WTC11 (cell line): ENCODE measurements at places on chromosomes 12 and 14. TPM values are rescaled to one million over a fixed set of nuclear protein-coding genes. Genes with fewer than 3 reads are reported as not detected.

GRCh38 chr14:21589317-21589716 is 9.4 kb upstream of the OR10G3 start:
- no peak for DNase-seq
- H3K4me3 ChIP-seq: no peak overlapping the region
- no peak overlapping the region for H3K27ac ChIP-seq
- peaks cover 12% of the 10 kb centered on the region for H3K36me3 ChIP-seq
- no peaks in the 10 kb centered on the region for H3K4me1 ChIP-seq
- peaks cover 9% of the 10 kb centered on the region for H3K27me3 ChIP-seq

- H3K27ac ChIP-seq: no peak overlapping the region
- H3K4me1 ChIP-seq: peaks cover 16% of the 10 kb centered on the region
- DNase-seq: peak; percentile 31
- no peaks in the 10 kb centered on the region for H3K27me3 ChIP-seq
Measured at GRCh38 chr12:82910246-82910893, 223.7 kb downstream of the TMTC2 start.

GRCh38 chr12:52228366-52228765 is 4.7 kb upstream of the KRT7 start:
- H3K36me3 ChIP-seq: no peaks in the 10 kb centered on the region
- no peak overlapping the region for H3K27ac ChIP-seq
- peaks cover 38% of the 10 kb centered on the region for H3K27me3 ChIP-seq
- H3K4me1 ChIP-seq: peaks cover 22% of the 10 kb centered on the region

GRCh38 chr12:132489078-132489601 is 811 bp upstream of the FBRSL1 start:
- DNase-seq: no peak
- peaks cover 19% of the 10 kb centered on the region for H3K4me1 ChIP-seq
- peak overlapping the region; percentile 56 for H3K4me3 ChIP-seq
- H3K27me3 ChIP-seq: peaks cover 55% of the 10 kb centered on the region

- no peak overlapping the region for H3K4me3 ChIP-seq
- H3K36me3 ChIP-seq: no peaks in the 10 kb centered on the region; the same call in 1 of the 2 replicates
- H3K27ac ChIP-seq: no peak overlapping the region
- no peaks in the 10 kb centered on the region for H3K27me3 ChIP-seq
- H3K4me1 ChIP-seq: no peaks in the 10 kb centered on the region; the same call in 1 of the 2 replicates
Measured at GRCh38 chr12:46908236-46908935, 82.6 kb upstream of the SLC38A4 start.

DNA sequence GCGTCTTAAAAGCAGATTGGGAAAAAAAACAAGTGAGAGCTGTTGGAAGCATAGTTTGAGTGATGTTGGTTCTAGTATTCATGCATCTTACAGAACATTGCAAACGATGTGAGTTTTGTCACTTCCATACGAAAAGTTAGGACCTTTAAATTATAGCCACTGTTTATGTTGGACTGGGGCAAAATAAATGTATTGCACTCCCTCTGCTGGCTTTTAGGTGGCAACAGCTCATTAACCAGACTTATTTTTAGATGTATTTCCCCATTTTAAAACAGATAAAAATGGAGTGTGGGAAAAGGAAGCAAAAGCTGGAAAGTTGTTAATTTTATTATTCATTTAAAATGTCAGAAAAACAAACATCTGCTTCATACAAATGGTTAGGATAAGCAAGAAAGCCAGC is 111.9 kb downstream of the LGR5 start:
- no peaks in the 10 kb centered on the region for H3K27me3 ChIP-seq
- no peak for DNase-seq
- no peak overlapping the region for H3K4me3 ChIP-seq
- H3K27ac ChIP-seq: no peak overlapping the region

DNA sequence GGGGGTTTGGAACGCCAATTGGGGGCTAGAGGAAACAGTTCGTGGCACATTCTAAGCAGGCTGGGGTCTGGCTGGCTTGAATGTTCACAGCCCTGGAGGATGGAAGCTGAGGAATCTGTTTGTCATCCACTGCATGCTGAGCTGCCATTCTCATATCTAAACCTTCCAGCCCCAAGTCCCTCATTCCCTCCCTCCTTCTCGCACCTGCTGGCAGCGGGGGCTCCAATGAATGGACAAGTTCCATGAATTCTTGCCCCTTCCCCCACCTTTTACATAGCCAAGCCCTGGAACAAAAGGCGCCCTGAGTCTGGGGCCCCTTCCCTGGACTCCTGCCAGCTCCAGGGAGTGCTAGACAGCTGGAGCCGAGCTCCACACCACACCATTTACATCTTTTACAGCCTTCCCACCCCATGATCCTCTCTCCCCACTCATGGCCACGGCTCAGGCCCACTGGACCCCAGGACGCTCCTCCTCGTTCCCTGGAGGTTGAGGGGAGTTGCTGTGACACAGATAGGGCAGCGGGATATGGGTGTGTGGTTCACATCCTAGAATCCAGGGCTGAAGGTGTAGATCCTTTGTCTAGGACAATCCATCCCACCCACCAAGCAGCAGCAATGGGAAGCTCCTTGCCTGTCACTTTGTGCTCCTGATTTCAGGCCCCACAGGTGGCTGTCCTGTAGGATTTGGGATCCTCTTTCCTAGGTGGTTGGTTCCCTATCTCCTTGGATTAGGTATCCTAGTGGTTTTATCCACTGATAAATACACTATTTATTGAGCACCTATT is 21.7 kb upstream of the VRTN start:
- H3K36me3 ChIP-seq: no peaks in the 10 kb centered on the region
- no peaks in the 10 kb centered on the region for H3K27me3 ChIP-seq
- H3K4me1 ChIP-seq: peaks cover 37% of the 10 kb centered on the region
- peak; percentile 89 for DNase-seq
- H3K27ac ChIP-seq: peak overlapping the region; percentile 97

GRCh38 chr14:69153152-69153872 is 393 bp upstream of the DCAF5 start:
- peaks cover 4% of the 10 kb centered on the region; the same call in 1 of the 2 replicates for H3K36me3 ChIP-seq
- H3K27me3 ChIP-seq: peaks cover 14% of the 10 kb centered on the region
- peak overlapping the region; percentile 92 for H3K4me3 ChIP-seq
- peak; percentile 45 for DNase-seq

- H3K27me3 ChIP-seq: peaks cover 7% of the 10 kb centered on the region; the same call in 1 of the 2 replicates
- DNase-seq: no peak
- no peak overlapping the region for H3K27ac ChIP-seq
Measured at GRCh38 chr14:99359906-99360305, 87.9 kb upstream of the BCL11B start.

- H3K36me3 ChIP-seq: no peaks in the 10 kb centered on the region
- H3K27ac ChIP-seq: no peak overlapping the region
- H3K4me3 ChIP-seq: no peak overlapping the region
Measured at GRCh38 chr12:122449317-122449716, 26.8 kb upstream of the CLIP1 start.

DNA sequence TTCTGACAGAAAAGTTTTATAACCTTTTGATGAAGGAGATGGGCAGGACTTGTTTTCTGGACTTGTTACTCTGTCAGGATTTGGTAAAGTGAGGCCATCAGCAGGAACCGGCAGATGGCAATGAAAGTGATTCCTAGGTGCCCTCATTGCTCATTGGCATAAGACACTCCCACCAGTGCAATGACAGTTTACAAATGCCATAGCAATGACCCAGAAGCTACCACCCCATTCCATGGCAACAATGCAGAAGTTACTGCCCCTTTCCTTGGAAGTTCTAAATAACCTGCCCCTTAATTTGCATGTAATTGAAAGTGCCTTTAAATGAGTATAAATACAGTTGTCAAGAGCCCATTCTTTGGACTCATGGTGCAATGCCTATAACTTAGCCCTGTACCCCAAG is 222.6 kb downstream of the CEP128 start:
- no peaks in the 10 kb centered on the region for H3K4me1 ChIP-seq
- H3K36me3 ChIP-seq: no peaks in the 10 kb centered on the region
- DNase-seq: no peak
- H3K4me3 ChIP-seq: no peak overlapping the region

GRCh38 chr12:24025153-24025798 is 75.8 kb upstream of the SOX5 start:
- H3K27me3 ChIP-seq: 0 out of 2 replicates have a peak, but pooled peaks cover 2% of the 10 kb centered on the region
- no peak overlapping the region for H3K27ac ChIP-seq
- no peak overlapping the region for H3K4me3 ChIP-seq
- H3K4me1 ChIP-seq: peaks cover 16% of the 10 kb centered on the region
- no peaks in the 10 kb centered on the region for H3K36me3 ChIP-seq
- no peak for DNase-seq

DNA sequence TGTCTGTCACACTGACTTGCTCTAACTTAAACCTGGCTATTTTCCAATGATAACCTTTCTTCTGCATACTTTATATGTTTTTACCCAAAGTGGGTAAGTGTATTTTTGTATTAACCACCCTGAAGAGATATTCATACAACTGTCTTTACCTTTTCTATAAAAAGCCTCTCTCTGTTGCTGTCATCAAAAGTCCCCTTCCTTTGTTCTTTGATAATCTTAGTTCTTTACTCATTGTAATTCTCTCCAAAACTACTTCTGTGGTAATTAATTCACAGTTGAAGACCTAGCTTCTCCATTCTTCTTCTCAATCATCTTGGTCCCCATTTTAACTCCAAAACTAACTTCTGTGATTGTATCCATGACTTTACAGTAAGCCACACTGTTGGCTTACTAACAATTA is 479.7 kb upstream of the MGAT4C start:
- no peak overlapping the region for H3K27ac ChIP-seq
- DNase-seq: no peak
- H3K36me3 ChIP-seq: no peaks in the 10 kb centered on the region
- no peaks in the 10 kb centered on the region for H3K27me3 ChIP-seq

GRCh38 chr12:66144791-66145754 is 14.5 kb upstream of the LLPH start:
- H3K27ac ChIP-seq: peak overlapping the region; percentile 75; the same call in 1 of the 2 replicates
- H3K4me3 ChIP-seq: no peak overlapping the region
- peaks cover 29% of the 10 kb centered on the region for H3K36me3 ChIP-seq
- no peaks in the 10 kb centered on the region; the same call in 1 of the 2 replicates for H3K27me3 ChIP-seq
- no peak for DNase-seq

GRCh38 chr12:81968421-81968820 is 209.3 kb upstream of the PPFIA2 start:
- DNase-seq: no peak
- peaks cover 9% of the 10 kb centered on the region for H3K4me1 ChIP-seq
- H3K27ac ChIP-seq: no peak overlapping the region
- H3K27me3 ChIP-seq: no peaks in the 10 kb centered on the region
- 0 out of 2 replicates have a peak, but pooled peaks cover 5% of the 10 kb centered on the region for H3K36me3 ChIP-seq
- no peak overlapping the region for H3K4me3 ChIP-seq

GRCh38 chr12:57469296-57470164 is 9.9 kb downstream of the GLI1 start:
- peaks cover 2% of the 10 kb centered on the region; the same call in 1 of the 2 replicates for H3K4me1 ChIP-seq
- H3K27me3 ChIP-seq: peaks cover 39% of the 10 kb centered on the region
- 0 out of 2 replicates have a peak, but pooled peaks cover 3% of the 10 kb centered on the region for H3K36me3 ChIP-seq
- no peak overlapping the region for H3K4me3 ChIP-seq

DNA sequence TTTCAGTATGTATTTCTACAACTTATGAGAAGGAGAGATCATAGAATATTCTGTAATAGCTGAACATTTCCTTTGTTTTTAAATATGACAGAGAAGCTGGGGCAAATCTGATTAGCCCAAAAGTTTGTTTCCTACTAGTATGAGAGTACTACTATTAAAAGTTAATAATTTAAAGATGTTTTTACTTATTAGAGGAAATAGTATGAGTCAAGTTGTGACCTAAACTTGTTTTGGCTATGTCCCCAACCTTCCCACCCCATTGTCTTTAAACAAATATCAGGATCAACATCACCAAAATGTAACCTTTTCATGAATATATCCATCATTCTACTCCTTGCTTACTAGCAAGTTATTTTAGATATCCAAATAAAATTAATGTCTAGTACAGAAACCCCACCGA is 10.5 kb downstream of the GNPNAT1 start:
- H3K27me3 ChIP-seq: no peaks in the 10 kb centered on the region
- no peaks in the 10 kb centered on the region for H3K4me1 ChIP-seq
- DNase-seq: no peak
- no peak overlapping the region for H3K27ac ChIP-seq
- H3K4me3 ChIP-seq: no peak overlapping the region

DNA sequence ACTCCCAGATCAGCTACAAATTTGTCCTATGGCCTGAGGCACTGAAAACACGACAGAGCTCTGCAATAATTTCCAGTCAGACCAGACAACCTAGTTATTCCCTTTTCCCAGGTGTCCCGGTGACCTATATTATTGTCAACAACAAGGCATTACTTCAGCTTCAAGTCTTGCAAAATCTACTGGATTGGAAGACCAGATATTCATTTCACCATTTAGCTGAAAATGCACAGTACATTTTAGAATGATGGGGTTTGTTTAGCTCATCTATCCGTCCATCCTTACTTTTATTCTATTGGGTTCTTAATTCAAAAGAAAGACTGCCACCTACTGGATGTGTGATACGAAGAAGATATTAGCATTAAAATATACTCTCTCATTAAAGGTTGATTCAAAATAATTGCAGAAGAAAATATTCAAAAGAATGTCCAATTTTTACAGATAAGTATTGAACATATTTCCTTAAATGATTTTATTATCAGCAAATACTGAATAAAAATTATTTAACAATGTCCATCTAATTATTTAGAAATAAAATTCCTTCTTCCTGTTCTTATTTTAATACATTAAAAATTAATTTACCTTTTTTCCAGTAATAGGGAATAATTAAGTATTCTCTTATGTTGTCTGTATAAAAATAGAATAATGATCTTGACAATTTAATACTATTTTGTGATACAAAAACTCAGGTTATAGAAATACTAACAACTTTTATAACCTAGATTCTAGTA is 244.9 kb upstream of the LRIG3 start:
- no peaks in the 10 kb centered on the region for H3K36me3 ChIP-seq
- H3K4me3 ChIP-seq: no peak overlapping the region
- H3K27ac ChIP-seq: no peak overlapping the region
- H3K4me1 ChIP-seq: 0 out of 2 replicates have a peak, but pooled peaks cover 2% of the 10 kb centered on the region
- DNase-seq: no peak

- no peak overlapping the region for H3K4me3 ChIP-seq
- no peak for DNase-seq
- H3K4me1 ChIP-seq: peaks cover 2% of the 10 kb centered on the region; the same call in 1 of the 2 replicates
- H3K36me3 ChIP-seq: no peaks in the 10 kb centered on the region
- H3K27me3 ChIP-seq: no peaks in the 10 kb centered on the region
- no peak overlapping the region for H3K27ac ChIP-seq
Measured at GRCh38 chr12:88633312-88633711, 53.0 kb upstream of the KITLG start.

- no peaks in the 10 kb centered on the region for H3K36me3 ChIP-seq
- H3K27ac ChIP-seq: no peak overlapping the region
- no peak overlapping the region for H3K4me3 ChIP-seq
- no peak for DNase-seq
- no peaks in the 10 kb centered on the region for H3K4me1 ChIP-seq
- no peaks in the 10 kb centered on the region for H3K27me3 ChIP-seq
Measured at GRCh38 chr14:35435177-35435576, 30.6 kb upstream of the NFKBIA start.

SLC25A21 gene
- 3.8 to 8.2 TPM (median 6.0 TPM) in 3 replicates for total RNA-seq

FBLN5 gene
- 2.7 to 4.0 TPM (median 3.6 TPM) in 3 replicates for total RNA-seq

LBHD2 gene
- total RNA-seq: not detected in 3 replicates

POTEM gene
- not detected in 3 replicates for total RNA-seq

CACNA1C gene
- total RNA-seq: 1.7 to 2.2 TPM (median 2.1 TPM) in 3 replicates

LRIG3 gene
- 7.8 to 13.0 TPM (median 8.5 TPM) in 3 replicates for total RNA-seq

FAR2 gene
- 20.0 to 27.2 TPM (median 25.9 TPM) in 3 replicates for total RNA-seq

TEX52 gene
- not detected in 3 replicates for total RNA-seq

SMIM41 gene
- total RNA-seq: 0.14 to 0.21 TPM in 2 of 3 replicates, not detected in the other

SMCO2 gene
- 0.32 to 0.71 TPM (median 0.52 TPM) in 3 replicates for total RNA-seq

CIROP gene
- total RNA-seq: 0.07 to 0.11 TPM in 2 of 3 replicates, not detected in the other

FAM90A1 gene
- total RNA-seq: 0.35 to 0.44 TPM (median 0.39 TPM) in 3 replicates

ELK3 gene
- 14.7 to 16.5 TPM (median 14.9 TPM) in 3 replicates for total RNA-seq

NANOG gene
- 330 to 387 TPM (median 352 TPM) in 3 replicates for total RNA-seq
